Right ventricle myocardium superior (tissue), 1 donor: ENCODE measurements at places on chromosomes 7 and 10. TPM values are rescaled to one million over a fixed set of nuclear protein-coding genes. Genes with fewer than 3 reads are reported as not detected.

Gene UCMA
- not detected for total RNA-seq

GRCh38 chr10:47318706-47319105, 3.5 kb upstream of the GDF2 start:
- no peak for DNase-seq

GRCh38 chr7:54847921-54848320, 88.9 kb upstream of the SEC61G start:
- DNase-seq, result no peak

- no peak for DNase-seq
Observed at GRCh38 chr7:96315125-96315512, 6.8 kb downstream of the SLC25A13 start.

Gene PIK3CG
- total RNA-seq, result 1.6 TPM

GRCh38 chr7:1580422-1581030, 10.7 kb upstream of the PSMG3 start:
- DNase-seq, result no peak

DNA sequence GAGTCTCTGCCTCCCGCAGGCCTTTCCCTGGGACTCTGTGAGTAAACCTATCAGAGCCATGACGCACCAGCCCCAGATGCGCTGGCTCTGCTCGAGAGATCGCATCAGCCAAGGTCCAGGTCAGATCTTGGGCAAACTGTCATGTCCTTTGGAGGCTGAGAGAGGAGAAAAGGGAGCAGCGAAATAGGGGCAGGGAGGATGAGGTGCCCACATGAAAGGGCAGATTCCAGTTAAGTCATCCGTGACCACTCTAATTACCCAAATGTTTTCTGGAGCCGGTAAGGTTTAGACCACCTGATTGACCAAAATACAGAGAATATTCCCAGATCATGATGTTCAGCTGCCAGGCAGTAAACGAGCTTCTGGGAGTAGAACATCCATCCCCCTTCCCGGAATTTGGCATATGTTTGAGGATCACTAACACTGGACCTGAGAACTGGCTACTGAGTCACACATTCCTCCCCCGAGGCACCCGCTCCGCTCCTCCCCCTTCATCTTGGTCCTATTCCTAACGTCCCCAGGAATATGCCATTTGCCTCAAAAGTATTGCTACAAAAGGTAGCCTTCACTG, 88.0 kb downstream of the FGFR2 start:
- DNase-seq, result no peak

DNA sequence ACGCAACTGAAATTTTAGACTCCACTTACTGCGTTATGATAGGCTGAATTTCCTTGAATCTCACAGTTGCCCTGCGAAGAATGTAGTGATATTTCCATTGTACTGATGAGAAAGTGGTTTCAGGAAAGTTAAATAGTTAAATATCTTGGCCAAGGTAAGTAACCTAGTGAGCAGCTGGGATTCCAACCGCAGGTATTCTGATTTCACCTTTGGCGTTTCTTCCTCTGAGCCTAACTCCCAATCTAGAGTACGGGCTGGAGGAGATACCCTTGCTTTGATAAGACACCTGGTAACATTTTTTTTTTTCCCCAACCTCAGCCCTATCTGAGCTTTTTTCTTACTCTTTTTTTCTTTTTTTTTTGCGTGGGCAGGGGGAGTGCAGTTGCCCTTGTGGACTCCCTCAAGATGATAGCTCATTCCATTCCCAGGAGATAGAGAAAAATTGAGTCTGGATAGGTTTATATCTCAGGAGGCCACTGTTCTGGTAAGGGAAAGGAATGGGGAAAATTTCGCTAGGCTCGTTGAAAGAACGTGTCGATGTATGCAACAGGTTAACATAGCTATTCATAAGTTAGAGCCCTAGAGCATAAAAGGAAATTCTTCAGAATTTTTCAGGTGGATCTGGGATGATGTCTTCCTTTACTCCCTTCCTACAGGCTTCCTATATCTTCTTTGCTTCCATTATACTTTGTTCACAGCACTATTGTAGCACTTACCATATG, 3.1 kb upstream of the TAS2R38 start:
- DNase-seq, result no peak

Gene EMX2
- total RNA-seq, result not detected

- DNase-seq, result no peak
Observed at GRCh38 chr7:115435178-115435577, 513.3 kb downstream of the MDFIC start.

- no peak for DNase-seq
Observed at GRCh38 chr7:77944183-77945182, 145.9 kb downstream of the PHTF2 start.

Gene ZNF117
- total RNA-seq, result 2.3 TPM

Gene XRCC2
- 0.38 TPM for total RNA-seq

GRCh38 chr7:6606866-6607583, 8.4 kb upstream of the ZNF853 start:
- DNase-seq, result no peak

Gene OR2A7
- 0.51 TPM for total RNA-seq

DNA sequence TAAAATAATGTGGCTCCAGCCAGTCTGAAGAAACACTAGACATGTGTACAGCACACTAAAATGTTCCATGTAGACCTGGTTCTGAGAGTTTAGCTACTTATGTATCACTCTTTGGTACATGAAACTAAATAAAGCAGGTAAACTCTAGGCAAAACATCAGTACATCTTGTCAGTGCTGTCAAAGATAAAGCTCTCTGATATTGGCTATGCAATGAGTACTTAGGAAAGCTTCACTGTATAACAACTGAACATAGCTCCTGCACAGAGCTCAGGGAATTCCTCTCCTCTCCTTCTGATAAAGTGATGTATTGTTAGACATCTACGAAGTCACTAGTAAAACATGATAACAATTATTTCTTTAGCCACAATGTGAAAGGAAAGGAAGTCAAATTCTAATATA, 3.5 kb downstream of the LRRN3 start:
- DNase-seq, result no peak

Gene CHPF2
- total RNA-seq, result 10.5 TPM

Gene STAG3
- 0.94 TPM for total RNA-seq

DNA sequence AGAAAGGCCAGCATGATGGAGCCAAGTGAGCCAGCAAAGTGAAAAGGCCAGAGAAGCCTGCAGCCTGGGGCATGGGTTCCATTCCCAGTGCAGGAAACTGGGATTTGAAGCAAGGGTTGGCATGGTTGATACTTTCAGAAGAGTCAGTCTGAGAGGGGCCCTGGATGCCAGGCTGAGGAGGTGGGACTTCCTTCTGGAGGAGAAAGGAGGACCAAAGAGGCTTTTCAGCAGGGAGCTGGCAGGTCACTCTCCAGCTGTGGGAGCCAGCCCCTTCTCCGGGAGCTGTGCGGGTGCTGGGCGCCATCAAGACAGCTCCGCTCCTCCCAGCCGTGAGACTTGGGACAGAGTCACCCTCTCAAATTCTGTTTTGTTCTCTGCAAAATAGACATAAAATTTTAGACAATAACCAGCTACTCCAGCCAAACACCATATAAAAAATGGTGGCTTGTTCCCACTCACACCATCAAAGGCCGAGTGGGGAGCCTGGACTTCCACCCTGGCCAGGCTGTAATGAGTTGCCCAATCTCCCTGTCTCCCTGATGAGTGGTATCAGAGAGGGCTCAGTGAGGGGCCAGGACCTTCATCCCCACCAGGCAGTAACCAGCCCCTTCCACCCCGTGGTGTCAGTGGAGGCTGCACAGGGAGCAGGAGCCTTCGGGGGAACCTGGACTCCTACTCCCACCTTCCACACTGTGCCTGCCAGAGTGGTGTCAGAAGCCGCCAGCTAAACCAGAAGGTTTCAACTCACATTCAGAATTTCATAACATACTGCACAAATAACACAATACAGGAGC, 133.6 kb upstream of the RET start:
- DNase-seq, result no peak

Gene C10orf62
- 0.48 TPM for total RNA-seq

GRCh38 chr7:73885975-73886798, 25.2 kb downstream of the TMEM270 start:
- peak; percentile 78 for DNase-seq

Gene SP8
- total RNA-seq, result not detected

DNA sequence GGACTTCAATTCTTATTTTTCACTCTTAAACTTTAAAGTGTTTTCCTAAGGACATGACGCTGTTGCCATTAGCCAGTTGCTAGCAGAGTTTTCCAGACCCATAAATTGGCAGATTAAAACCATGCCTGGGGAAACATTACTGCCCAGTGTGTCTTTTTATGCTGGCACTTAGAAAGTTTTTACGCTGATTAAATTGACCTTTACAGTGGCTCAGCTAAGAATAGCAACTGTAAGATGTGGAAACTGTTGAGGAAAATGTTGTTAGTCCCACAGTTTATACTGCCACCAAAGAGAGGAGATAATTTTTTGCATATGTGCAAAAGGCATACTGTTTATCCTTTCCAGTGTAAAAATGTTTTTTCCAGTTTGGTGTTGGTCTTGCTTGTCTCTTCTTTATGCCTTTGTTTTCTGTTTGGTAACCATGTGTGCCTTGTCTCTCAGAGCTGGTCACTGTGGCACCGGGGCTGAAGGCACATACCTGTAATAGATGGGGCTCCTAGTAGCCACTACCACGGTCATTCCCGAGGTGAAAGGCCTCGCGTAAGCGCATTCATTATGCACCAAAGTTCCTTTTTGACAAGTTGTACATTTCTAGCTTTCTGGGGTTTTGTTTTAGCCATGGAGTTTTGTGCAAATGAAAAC, 45.3 kb downstream of the CYP17A1 start:
- no peak for DNase-seq

Gene AS3MT
- 16.1 TPM for total RNA-seq

- no peak for DNase-seq
Observed at GRCh38 chr10:85043207-85043606, 714.8 kb downstream of the CCSER2 start.

DNA sequence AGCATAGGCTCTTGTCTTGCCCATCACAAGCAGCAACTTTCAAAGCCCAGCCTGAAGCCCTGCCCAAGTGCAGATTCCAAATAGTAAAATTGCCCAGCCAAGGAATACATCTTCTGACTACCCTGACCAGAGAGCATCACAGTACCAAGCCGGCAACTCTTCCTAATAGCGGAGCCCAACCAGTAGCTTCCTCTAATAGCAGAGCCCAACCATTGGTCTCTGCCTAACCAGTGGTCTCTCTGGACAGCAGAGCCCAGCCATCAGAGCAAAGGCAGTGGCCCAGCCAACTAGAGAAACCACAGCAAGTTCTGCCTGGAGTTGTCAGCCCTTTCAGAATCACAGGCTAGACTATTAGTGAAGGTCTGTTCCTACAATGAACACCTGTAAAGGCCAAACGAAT, 285.6 kb downstream of the HGF start:
- peak; percentile 68 for DNase-seq

- no peak for DNase-seq
Observed at GRCh38 chr7:47574482-47575329, 7.2 kb downstream of the TNS3 start.

Gene GIMAP2
- 4.7 TPM for total RNA-seq

DNA sequence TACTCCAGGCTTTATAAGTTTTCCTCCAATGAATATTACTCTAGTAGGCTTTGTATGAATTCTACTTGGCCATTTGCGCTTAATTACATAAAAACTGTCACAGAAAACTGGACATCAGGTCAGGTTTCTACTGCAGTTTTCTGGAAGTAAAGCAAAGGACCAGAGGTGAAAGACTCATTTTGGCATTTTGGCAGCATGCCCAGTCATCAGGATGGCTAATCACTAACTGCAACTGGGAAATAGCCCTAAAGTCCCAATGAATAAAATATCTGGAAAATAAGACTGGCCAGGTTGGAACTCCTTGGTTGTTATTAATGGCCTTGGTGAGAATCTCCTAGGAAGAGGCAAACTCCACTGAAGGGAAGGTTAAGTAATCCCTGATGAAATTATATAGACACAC, 75.5 kb downstream of the COPG2 start:
- no peak for DNase-seq

DNA sequence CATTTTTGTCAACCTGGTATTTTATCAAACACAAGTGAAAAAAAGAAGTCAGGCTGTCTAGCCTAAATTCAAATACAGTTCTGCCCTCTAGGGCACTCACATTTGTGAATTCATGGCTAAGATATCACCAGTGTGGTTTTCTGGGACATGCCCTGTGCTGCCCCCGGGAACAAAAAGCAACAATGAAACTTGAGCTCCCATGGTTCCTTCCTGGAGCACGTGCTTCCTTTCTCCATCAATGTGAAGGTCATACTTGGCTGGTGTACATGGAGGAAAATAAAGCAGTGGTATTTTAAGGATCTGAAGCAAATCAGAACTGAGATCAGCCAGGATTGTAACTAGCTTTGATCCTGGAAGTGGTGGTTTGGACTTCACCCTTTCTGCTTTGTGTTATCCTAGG, 128.9 kb upstream of the FRMD4A start:
- DNase-seq, result no peak

DNA sequence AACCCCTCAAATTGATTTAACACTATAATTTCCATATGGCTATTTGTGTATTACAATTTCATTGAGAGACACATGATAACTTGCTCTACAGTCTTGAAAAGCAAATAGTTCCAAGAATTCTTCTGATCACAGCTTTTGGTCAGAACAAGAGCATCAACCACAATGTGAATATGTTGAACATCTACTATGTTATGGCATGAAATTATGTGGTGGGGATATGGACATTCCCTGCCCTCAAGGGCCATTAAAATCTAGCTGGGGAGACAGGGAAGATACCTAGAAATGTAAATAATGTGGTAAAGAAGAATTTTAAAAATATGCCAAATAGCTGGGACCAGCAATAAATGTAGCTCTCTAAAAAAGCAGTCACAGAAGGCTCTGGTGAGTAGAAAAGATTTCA, 262.2 kb downstream of the FZD1 start:
- no peak for DNase-seq

DNA sequence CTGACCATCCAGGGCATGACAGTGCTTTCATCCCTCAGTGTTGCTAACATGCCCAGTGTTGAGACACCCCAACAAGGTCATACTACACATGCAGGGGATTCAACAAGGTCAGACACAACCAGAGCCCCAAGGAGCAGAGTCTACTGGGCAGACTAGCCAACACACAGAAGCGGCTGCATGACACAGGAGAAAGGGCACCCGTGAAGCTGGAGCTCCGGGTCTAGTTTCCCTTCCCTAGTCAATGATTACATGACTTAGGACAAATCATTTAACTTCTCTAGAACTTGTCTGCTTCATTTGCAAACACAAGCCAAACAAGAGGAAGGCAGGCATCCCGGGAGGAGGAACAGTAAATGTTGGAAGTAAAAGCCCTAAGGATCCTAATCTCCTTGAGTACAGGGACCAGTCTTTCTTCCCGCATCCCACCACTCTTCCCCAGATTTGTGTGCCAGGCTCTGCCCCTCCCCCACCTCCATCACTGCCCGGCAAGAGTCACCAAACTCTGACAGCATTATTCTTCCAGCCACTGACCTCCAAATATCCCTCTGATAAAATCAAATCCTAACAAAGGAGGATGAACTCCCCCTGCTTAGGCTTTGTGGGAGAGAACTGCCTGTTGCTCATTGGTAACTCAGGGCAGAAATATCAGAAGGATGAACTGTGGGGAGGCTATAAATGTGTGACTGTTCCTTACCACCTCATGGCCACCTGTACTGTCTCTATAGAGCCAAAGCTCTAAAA, 104.3 kb downstream of the KCNMA1 start:
- no peak for DNase-seq

Gene AGR2
- not detected for total RNA-seq

- no peak for DNase-seq
Observed at GRCh38 chr7:15470825-15471668, 90.8 kb downstream of the AGMO start.

GRCh38 chr7:152760854-152761748, 1.5 kb downstream of the ACTR3B start:
- DNase-seq, result no peak

- no peak for DNase-seq
Observed at GRCh38 chr10:71984126-71984808, 20.1 kb downstream of the CHST3 start.

- DNase-seq, result no peak
Observed at GRCh38 chr7:33079763-33080690, 17.5 kb upstream of the NT5C3A start.

- no peak for DNase-seq
Observed at GRCh38 chr10:72832701-72833100, 60.8 kb upstream of the OIT3 start.
